A549 treated with dexamethasone at 1 μM for 4 hours (cell line): ENCODE measurements at places on chromosomes 4 and X. TPM values are rescaled to one million over a fixed set of nuclear protein-coding genes. Genes with fewer than 3 reads are reported as not detected.

The CENPI gene
- total RNA-seq = 10.2 to 15.8 TPM (median 14.4 TPM) in 5 replicates

The DCAF8L1 gene
- not detected in 5 replicates for total RNA-seq

The OTUD4 gene
- total RNA-seq = 12.5 to 19.8 TPM (median 16.8 TPM) in 5 replicates

The ZNF674 gene
- total RNA-seq = 2.6 to 3.0 TPM (median 2.8 TPM) in 5 replicates

The ADH1B gene
- not detected in 5 replicates for total RNA-seq

The CFAP47 gene
- 0.01 to 0.02 TPM in 2 of 5 replicates, not detected in the others for total RNA-seq

The GAGE2A gene
- not detected in 5 replicates for total RNA-seq

The IBSP gene
- total RNA-seq = not detected in 5 replicates

The CSAG3 gene
- total RNA-seq = not detected in 5 replicates

The INTS6L gene
- total RNA-seq = 0.09 to 0.25 TPM (median 0.12 TPM) in 5 replicates

The NHSL2 gene
- 0.25 to 0.53 TPM (median 0.32 TPM) in 5 replicates for total RNA-seq

The CT47A1 gene
- not detected in 5 replicates for total RNA-seq
